ENCODE measurements at places on chromosomes 3 and 15. TPM values are rescaled to one million over a fixed set of nuclear protein-coding genes. Genes with fewer than 3 reads are reported as not detected.

ANKRD28 gene
- total RNA-seq: 130 TPM

MCF2L2 gene
- total RNA-seq: 0.66 TPM

EIF2A gene
- 145 TPM for total RNA-seq

ATP13A4 gene
- not detected for total RNA-seq

NEIL1 gene
- 28.8 TPM for total RNA-seq

USP3 gene
- total RNA-seq: 74.0 TPM

CADM2 gene
- total RNA-seq: 7.0 TPM

USP4 gene
- 67.3 TPM for total RNA-seq

BFSP2 gene
- total RNA-seq: not detected

EOMES gene
- total RNA-seq: 0.68 TPM

GPR62 gene
- total RNA-seq: 0.94 TPM

LIPH gene
- total RNA-seq: 0.22 TPM

KCNMB2 gene
- not detected for total RNA-seq

MYRIP gene
- 2.4 TPM for total RNA-seq

CDHR4 gene
- not detected for total RNA-seq

CCNB2 gene
- total RNA-seq: 2.9 TPM

EPHB1 gene
- 0.66 TPM for total RNA-seq

LMCD1 gene
- 211 TPM for total RNA-seq

AMIGO3 gene
- not detected for total RNA-seq

CDC25A gene
- total RNA-seq: 2.1 TPM

C3orf20 gene
- not detected for total RNA-seq

NPAP1 gene
- total RNA-seq: not detected

C3orf38 gene
- total RNA-seq: 15.4 TPM

SKIC8 gene
- 50.0 TPM for total RNA-seq

PTH1R gene
- 16.5 TPM for total RNA-seq

ARRDC4 gene
- 18.6 TPM for total RNA-seq

KLHL40 gene
- total RNA-seq: not detected

SHC4 gene
- total RNA-seq: 0.38 TPM

PRR20G gene
- not detected for total RNA-seq

ALPK3 gene
- 70.3 TPM for total RNA-seq

MESP2 gene
- not detected for total RNA-seq

DNAH12 gene
- 0.16 TPM for total RNA-seq

LRRC3B gene
- not detected for total RNA-seq

TXNRD3 gene
- 19.2 TPM for total RNA-seq

CPN2 gene
- not detected for total RNA-seq

MKRN2OS gene
- not detected for total RNA-seq

RTP1 gene
- not detected for total RNA-seq

RMDN3 gene
- total RNA-seq: 34.7 TPM

RGMA gene
- total RNA-seq: 8.2 TPM

GPR171 gene
- 2.6 TPM for total RNA-seq

FAM43A gene
- total RNA-seq: 24.5 TPM

UROC1 gene
- not detected for total RNA-seq

C3orf85 gene
- total RNA-seq: not detected

NR2F2 gene
- total RNA-seq: 17.2 TPM

GCSAM gene
- not detected for total RNA-seq

Data from subcutaneous adipose tissue (tissue), 4 donors.